ENCODE measurements at places on chromosomes 5 and 9. TPM values are rescaled to one million over a fixed set of nuclear protein-coding genes. Genes with fewer than 3 reads are reported as not detected.

- H3K4me1 ChIP-seq: peaks cover 3% of the 10 kb centered on the region
- no peak for DNase-seq
- H3K4me3 ChIP-seq: no peak overlapping the region
- no peaks in the 10 kb centered on the region for H3K36me3 ChIP-seq
- H3K27ac ChIP-seq: no peak overlapping the region
Measured at GRCh38 chr9:122164286-122164685, 4.6 kb downstream of the MORN5 start.

- H3K36me3 ChIP-seq: no peaks in the 10 kb centered on the region
- no peak for DNase-seq
- H3K27ac ChIP-seq: no peak overlapping the region
- H3K4me1 ChIP-seq: no peaks in the 10 kb centered on the region
Measured at GRCh38 chr9:38671372-38671731, 48.6 kb downstream of the FAM240B start.

DNA sequence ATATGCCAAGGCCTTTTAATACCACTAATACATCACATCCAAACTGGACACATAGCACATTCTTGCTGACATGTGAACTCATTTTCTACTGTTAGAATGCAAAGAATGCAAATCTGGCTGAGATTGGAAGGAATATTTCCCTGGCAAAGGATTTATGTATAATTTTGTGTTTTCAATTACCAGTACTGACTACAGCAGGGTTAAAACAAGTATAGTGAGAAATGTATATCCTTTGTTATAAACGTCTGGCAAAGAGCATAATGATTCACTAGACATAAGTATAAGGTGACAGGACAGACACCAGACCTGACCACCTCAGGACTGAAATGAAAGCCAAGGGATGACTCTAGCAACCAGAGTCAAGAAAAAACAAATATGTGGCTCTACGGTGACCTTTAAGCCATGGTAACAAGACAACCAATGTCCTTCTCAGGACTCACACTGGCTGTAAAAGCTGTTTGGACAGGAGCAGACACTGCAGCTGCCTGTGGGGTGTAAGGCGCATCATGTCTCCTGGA lies 95.0 kb downstream of the MRPS27 start:
- H3K27me3 ChIP-seq: no peaks in the 10 kb centered on the region
- DNase-seq: no peak
- H3K27ac ChIP-seq: no peak overlapping the region
- H3K4me3 ChIP-seq: no peak overlapping the region
- peaks cover 5% of the 10 kb centered on the region for H3K36me3 ChIP-seq

Gene C5orf63
- polyA plus RNA-seq: 17.9 TPM

DNA sequence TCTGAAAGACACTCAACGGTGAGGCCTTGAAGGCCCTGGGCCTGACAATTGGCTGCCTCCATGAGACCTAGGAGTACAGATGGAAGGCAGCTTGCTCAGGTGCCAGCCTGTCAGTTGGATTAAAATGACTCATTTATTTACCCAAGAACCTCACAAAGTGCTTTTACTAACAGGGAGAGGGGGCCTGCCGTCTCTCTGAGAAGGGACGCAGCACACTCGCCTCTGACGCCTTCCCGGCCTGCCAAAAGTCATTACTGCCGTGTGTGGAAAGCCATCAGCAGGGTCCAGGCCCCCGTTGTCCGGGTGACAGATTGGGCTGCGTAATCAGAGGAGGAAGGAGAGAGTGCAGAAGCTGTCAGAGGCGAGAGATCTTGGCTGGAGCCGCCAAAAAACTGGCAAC lies 32.4 kb downstream of the DDX31 start:
- no peaks in the 10 kb centered on the region for H3K27me3 ChIP-seq
- no peaks in the 10 kb centered on the region for H3K4me1 ChIP-seq
- H3K4me3 ChIP-seq: no peak overlapping the region
- H3K36me3 ChIP-seq: no peaks in the 10 kb centered on the region

DNA sequence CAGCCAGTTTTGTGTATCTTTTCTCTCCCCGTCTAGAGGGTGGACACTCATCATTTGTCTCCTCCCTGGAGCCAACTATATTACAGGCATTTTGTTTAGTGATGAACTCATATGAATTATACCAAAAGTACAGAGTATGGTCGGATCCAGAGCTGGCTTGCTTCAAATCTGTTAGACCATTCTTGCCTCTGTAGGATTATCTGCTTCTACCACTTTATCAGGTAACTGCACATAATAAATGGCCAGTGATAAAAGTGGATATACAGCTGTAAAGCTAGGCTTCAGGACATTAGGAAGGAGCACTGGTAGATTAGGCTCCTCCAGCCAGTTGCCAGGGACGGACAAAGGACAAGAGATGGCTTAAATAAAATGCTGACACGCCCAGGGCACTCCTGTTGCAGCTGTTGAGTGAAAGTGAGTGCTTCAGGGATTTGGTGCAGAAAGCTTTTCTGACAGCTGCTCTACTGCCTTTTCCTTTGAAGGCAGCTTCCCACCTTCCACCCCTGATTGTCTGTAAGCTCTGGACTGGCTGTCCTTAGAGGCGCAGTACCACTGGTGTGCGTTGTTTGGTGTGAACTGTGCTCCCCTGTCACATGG lies 259.2 kb downstream of the PDZD2 start:
- H3K27ac ChIP-seq: no peak overlapping the region
- H3K4me1 ChIP-seq: no peaks in the 10 kb centered on the region
- no peak overlapping the region for H3K4me3 ChIP-seq
- H3K27me3 ChIP-seq: no peaks in the 10 kb centered on the region
- DNase-seq: no peak

DNA sequence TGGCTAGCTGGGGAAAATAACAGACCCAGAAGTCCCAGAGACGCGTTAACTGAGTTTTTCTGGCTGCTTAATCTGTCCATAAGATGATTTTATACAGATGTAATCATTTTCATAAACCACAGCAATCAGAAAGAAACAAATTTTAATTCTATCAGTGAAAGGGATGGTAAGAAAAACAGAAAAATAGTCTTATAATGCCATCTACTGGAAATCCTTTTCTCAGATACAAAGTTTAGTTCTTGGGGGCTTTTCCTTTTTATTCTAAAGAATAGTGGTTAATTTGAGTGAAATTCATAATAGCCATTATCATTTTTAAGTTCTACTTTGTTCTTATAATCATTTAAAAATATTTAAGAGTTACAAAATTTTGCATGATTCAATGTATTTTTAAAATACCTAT lies 44.4 kb downstream of the DROSHA start:
- H3K4me3 ChIP-seq: no peak overlapping the region
- peaks cover 3% of the 10 kb centered on the region for H3K4me1 ChIP-seq
- no peak overlapping the region for H3K27ac ChIP-seq
- H3K36me3 ChIP-seq: peaks cover 17% of the 10 kb centered on the region

DNA sequence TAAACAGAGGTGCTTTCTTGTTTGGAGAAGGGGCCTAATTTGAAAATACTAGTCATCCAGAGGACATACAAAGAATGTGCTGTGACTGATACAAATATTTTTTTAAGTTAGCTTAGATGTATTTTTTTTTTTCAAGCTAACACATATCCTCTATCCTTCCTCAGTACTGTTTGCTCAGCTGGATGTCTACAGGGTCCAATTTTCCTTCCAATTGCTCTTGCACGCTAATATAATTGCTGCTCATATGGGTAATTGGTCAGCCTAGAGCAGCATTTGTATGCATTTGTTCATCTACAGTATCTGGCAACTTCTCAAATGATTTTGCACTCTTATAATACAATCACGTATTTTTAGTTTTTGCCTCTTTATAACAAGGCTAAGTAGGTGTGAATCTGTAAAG lies 84.7 kb downstream of the ZDHHC21 start:
- H3K27me3 ChIP-seq: no peaks in the 10 kb centered on the region
- no peaks in the 10 kb centered on the region for H3K4me1 ChIP-seq
- H3K4me3 ChIP-seq: no peak overlapping the region
- no peak for DNase-seq

Gene PCDHGA2
- polyA plus RNA-seq: 0.64 TPM

GRCh38 chr9:5917888-5918287 lies 27.2 kb downstream of the MLANA start:
- DNase-seq: no peak
- H3K36me3 ChIP-seq: peaks cover 5% of the 10 kb centered on the region
- H3K27ac ChIP-seq: no peak overlapping the region
- no peaks in the 10 kb centered on the region for H3K4me1 ChIP-seq

DNA sequence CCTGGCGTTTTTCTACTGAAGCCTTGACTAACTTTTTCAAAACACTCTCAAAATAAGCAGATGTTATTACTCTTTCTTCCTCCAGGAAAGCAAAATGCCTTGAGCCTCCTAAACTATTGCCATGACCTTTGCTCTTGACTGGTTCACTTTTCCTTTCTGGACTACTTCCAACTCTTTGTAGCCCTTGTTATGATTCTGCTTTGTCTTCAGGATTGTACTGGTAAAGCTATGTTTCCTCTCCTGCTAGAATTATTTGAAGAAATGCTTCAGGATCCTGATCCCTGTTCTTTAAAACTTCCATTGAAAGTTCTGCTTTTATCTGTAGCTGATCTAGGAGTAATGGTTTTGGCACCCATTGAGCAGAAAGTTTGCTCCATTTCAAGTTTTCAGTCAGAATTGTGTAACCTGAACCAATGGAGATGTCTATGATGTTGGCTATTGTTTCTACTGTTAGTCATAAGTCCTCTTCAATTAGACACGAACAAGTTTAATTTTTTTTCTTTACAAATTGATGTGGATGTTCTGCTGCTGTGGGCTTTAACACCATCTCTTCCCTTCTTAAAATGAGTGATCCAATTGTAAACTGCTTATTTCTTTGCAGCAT lies 1356.4 kb downstream of the EFNA5 start:
- no peaks in the 10 kb centered on the region for H3K36me3 ChIP-seq
- DNase-seq: no peak
- H3K4me1 ChIP-seq: no peaks in the 10 kb centered on the region

DNA sequence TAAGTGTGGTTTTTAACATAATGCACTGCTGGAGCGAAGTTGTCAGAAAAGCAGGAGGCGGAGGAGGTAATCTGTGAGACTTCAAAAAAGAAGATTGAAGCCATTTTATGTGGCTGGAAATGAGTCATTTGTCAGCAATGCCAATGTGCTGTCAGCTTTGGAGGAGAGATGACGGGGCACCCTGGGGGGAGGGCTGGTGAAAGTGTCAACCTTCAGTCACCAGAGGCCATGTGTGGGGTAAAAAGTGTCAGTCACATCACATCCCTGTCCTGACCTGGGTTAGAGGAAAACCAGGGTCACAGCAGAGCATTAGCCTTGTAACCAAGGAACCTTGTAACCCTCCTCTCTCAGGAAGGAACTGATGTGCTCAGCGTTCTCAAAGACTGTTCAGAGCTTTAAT lies 59.1 kb downstream of the TLR4 start:
- H3K27ac ChIP-seq: no peak overlapping the region
- no peaks in the 10 kb centered on the region for H3K4me1 ChIP-seq
- DNase-seq: no peak
- H3K36me3 ChIP-seq: no peaks in the 10 kb centered on the region

DNA sequence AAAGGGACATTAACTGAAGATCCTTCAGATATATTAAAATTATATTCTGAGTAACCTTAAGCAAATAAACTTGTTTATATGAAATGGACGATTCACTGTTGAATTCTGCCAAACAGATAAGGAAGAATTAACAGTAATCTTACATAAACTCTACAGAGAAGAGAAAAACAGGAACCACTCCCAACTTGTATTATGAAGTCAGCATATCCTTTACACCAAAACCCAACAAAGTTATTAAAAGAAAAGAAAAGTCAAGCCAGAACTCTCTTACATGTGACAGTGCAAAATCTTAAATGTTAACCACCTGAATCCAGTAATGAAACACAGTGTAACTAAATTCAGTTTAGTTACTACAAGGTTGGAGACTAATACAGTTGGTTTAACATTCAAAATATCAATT lies 185.8 kb downstream of the DEPDC1B start:
- H3K4me3 ChIP-seq: no peak overlapping the region
- H3K36me3 ChIP-seq: no peaks in the 10 kb centered on the region
- H3K4me1 ChIP-seq: no peaks in the 10 kb centered on the region
- DNase-seq: no peak

DNA sequence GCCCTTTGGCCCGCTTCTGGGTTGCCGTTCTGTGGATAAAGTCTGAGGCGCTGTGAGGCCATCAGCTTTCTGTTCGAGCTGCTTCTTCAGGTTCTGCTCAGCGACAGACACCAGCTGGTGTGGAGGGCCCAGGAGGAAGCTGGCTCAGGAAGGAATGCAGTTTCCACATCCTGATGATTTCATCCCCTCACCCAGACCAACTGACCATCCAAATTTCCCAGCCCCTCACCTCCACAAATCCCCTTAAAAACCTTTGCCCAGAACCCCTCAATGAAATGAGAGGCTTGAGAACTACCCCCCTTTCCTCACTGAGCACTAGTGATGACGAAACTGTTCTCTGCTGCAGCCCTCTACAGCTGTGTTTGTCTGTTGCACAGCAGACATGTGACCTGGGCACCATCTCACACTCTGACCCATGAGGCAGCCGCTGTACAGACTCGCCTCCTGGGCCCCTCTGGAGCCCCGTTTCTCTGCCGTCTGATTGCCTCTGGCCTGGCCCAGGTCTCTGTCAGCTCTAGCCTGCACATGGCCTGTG lies 45.4 kb downstream of the SPATA31C2 start:
- H3K36me3 ChIP-seq: no peaks in the 10 kb centered on the region
- peak; percentile 56 for DNase-seq

Gene PPP3R2
- not detected for polyA plus RNA-seq

DNA sequence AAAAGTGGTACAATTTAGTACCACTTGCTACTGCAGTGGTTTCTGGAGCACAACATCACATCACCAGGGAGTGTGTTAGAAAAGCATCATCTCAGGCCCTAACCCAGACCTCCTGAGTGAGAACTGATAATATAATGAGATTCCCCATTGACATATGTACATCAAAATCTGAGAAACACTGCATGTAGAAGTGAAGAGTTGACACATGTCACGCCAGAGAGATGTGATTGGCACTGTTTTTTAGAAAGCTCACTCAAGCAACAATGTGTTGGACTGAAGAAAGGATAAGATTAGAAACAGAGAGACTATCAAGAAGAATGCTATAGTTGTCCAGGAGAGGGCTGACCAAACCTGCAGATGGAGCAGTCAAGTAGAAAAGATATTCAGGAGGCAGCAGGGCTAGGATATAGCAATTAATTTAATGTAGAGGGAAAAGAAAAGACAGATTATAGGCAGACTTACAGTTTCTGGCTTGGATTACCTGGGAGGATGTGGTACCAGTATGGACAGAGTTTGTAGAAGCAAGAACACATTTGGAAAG lies 324.4 kb upstream of the ADAMTSL1 start:
- no peak overlapping the region for H3K4me3 ChIP-seq
- peak; percentile 39 for DNase-seq
- no peaks in the 10 kb centered on the region for H3K27me3 ChIP-seq
- H3K36me3 ChIP-seq: no peaks in the 10 kb centered on the region

- no peaks in the 10 kb centered on the region for H3K36me3 ChIP-seq
- DNase-seq: peak; percentile 86
- H3K27ac ChIP-seq: peak overlapping the region; percentile 63
- H3K4me3 ChIP-seq: no peak overlapping the region
- no peaks in the 10 kb centered on the region for H3K27me3 ChIP-seq
Measured at GRCh38 chr5:600886-601541, 11.1 kb upstream of the CEP72 start.
